ENCODE measurements at places on chromosomes 6 and 20.

GRCh38 chr6:137866200-137866913 is 702 bp upstream of the TNFAIP3 start:
- peak; percentile 33 for DNase-seq

- no peak for DNase-seq
Observed at GRCh38 chr6:4804095-4804494, 27.9 kb downstream of the CDYL start.

DNA sequence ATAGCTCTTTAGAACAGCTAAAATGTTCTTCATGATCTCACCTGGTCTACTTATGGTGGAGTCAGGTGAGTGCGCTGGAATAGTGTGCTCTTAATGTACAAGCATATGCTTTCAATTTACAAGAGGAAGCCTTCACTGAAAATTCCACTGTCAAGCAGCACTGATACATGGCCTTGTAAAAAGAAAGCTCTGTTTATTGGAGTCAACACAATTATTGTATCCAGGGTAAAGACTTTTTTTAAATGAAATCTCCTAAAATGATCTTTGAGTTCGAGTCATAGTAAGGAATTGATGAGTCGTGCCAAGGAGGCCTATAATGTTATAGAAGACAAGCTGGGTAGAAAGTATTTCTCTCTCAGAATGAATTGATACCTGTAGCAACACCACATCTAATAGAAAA is 41.6 kb upstream of the CARMIL1 start:
- no peak for DNase-seq

GRCh38 chr6:42138630-42139619 is 3.5 kb downstream of the C6orf132 start:
- peak; percentile 62 for DNase-seq

DNA sequence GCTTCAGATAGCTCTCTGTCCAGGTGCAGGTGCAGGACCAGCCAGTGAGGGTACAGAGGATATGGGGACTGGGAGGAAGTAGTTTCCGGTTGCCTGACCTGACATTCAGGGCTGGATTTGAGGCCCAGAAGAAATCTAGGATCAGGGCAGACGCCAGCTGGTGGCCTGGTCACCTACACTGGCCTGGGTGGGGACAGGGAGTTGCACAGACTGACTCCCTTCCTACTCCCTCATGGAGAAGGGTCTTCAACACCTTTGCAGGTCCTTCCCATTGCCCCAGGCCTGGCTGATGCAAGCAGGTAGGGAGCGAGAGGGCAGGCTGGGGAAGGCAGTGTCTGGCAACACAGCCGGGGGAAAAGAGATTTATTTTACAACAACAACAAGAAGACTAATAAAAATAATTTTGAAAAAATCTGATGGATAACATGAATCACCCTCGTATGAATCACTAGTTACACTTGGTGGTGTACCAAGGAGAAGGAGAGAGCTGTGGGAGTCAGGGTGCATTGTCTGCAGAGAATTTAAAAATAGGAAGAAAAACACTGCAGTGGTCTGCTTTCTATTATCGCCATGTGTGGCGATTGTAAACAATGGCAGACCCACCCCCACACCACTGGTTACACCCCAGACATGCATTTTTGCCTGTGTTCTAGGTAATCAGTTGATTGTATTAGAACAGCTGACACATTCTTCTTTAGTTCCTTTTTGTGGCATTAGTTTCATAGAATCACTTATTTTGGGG is 62.3 kb upstream of the SNX9 start:
- peak; percentile 23 for DNase-seq

GRCh38 chr6:36963451-36964290 is 9.1 kb downstream of the PI16 start:
- peak; percentile 58 for DNase-seq

- peak; percentile 24 for DNase-seq
Observed at GRCh38 chr6:2962636-2963035, 8.7 kb downstream of the SERPINB6 start.

DNA sequence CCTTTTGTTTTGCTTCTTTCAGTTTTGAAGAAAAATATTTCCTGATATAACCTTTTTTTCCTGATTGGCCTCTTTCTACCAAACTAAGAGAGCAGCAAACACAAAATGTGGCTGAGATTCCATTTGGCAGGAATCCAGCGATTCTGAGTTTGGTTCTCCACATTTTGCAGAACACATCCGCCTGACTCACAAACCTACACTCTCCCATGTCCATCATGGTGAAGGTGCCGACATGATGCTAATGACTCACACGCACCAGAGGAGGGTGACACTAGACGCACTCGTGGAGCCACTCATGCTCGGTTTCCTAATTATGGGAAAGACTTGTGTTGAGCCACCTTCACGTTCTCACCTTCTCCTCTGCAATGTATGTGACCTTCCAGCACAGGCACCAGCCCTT is 45.9 kb upstream of the DUSP22 start:
- no peak for DNase-seq

- DNase-seq, result peak; percentile 27
Observed at GRCh38 chr20:22805219-22805618, 220.8 kb upstream of the FOXA2 start.

GRCh38 chr6:44631968-44632367 is 244.5 kb downstream of the CDC5L start:
- DNase-seq, result no peak

DNA sequence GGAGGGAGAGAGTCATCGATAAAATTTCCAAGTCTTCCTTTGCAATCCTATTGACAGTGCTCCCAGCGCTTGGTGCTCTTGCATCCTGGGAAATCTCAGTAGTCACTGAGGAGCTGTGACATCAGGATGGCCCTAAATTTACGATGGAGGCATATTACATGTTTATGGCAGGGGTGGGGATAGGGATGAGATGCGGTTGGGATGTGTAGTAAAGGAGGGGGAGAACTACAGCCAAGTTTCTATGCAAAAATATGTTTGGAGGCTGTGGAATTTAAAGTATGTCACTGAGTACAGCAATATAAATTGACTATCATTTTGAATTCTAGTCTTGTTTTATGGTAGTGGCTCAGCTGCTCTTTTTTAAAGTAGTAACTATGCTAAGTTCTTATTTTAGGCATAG is 544.9 kb downstream of the PKHD1 start:
- no peak for DNase-seq

GRCh38 chr20:49303065-49303552 is 25.3 kb upstream of the ZNFX1 start:
- no peak for DNase-seq

- peak; percentile 78 for DNase-seq
Observed at GRCh38 chr6:158910484-158911440, 89.2 kb downstream of the RSPH3 start.

GRCh38 chr6:109455437-109456110 is at the start of gene MICAL1:
Gene MICAL1 (minus strand): TSS chr6:109455772. CDS start chr6:109454196, 1,576 bp downstream.
- DNase-seq, result peak; percentile 80

DNA sequence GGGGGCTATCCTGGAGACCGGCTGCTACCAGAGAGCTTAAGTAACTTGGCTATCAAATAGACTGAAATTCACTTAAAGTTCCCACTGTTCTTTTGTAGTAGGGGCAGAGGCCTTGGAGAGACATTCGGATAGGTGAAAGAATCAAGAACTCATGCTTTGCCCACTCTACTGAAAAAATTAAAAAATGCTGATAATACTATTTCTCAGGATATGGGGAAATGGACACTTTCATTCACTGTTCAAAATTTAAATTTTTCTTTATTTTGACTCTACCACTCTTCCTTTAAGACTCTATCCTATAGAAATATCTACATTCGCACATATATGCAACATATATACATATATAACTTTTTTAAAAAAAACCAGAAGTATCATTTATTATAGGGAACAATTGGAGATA is 117.8 kb upstream of the CHD6 start:
- no peak for DNase-seq

- peak; percentile 94 for DNase-seq
Observed at GRCh38 chr20:37615340-37616109, 78.3 kb upstream of the CTNNBL1 start.

DNA sequence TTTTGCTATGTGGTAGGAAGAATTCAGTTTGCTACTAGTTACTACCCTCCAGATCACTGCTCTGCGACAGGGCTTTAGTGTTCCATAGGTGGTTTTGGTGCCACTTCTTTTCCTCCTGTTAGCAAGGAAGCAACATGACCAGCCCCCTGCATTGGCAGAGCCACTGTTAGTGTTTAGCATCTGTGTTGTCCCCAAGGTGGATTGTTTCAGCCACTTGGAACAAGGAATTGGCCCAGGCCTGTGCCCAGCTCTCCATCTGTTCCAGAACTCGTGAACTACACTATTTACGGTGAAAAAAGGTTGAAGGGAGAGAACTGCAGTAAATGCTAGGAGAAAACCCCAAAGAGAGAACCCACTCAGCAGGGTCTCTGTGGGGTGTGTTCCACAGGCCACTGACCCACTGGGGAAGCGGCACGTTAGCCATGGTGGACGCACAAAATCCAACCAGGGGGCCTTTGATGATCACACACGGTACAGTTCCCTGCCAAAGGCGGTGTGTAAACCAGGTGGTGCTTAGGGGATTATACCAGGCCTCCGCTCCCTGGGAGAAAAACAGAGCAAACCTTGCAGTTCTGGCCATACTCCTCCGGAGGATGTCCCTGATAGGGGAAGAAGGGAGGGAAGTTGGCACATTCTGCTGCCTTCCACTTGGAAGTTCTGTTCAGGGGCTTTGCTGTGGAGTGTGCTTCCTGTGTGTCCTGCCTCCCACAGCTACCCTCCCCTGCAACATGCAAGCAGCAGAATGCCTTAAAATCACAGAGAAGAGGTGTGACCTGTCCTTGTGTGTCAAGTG is 72.3 kb downstream of the LYRM2 start:
- no peak for DNase-seq

DNA sequence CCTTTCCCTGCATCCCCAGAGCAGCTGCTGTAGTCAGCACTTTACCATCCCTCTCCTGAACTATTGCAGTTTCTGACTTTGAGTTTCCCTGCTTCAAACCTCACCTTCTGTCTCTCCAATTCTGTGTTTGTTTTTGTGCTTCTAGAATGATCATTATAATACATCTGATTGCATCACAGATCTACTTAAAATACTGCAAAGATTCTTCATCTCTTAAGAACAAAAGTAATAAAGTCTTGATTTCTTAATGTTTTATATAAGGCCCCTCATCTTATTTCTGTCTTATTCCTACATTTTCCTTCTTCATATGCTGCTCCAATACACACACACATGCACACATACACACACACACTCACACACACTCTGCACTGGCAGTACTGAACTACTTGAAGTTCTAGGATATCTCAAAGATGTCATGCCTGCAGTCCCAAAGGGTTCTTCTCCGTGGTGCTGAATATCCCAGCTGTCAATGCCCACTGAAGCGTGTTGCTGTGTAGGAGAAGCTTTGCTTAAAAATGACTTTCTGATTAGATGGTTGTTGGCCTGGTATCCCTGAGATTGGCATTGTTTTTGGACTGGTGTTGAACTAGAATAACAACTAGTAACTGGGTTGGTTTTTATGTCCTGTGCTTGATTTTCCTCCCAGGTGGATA is 97.2 kb downstream of the MAP3K4 start:
- no peak for DNase-seq

DNA sequence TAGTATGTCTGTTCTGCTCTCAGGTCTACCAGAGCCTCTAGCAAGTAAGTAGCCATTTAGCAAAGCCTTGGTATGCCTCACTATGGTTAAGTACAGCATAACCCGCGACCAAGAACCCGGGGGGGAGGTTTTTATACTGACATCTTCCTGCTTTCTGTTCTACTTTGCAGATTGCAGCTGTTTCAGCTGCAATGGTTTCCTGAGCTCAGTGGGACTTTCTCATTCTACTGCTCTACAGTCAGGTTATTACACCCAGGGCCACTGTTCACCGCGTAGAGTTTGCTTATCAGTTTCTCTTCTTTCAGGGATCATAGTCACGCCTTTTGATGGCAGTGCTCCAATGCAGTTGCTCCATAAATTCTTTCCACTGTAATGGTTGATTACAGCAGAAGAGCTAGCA is 631.3 kb downstream of the TFAP2A start:
- DNase-seq, result no peak

GRCh38 chr20:50710492-50711063 is 19.2 kb upstream of the RIPOR3 start:
- no peak for DNase-seq

DNA sequence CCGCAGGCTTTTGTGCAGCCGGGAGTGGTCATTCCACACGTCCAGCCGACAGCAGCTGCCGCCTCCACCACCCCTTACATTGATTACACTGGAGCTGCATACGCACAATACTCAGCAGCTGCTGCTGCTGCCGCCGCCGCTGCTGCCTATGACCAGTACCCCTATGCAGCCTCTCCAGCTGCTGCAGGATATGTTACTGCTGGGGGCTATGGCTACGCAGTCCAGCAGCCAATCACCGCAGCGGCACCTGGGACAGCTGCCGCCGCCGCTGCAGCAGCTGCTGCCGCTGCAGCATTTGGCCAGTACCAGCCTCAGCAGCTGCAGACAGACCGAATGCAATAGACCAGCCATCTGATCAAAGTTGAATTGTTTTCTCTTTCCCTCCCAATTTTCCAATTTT is 10.6 kb downstream of the RBM24 start:
- no peak for DNase-seq

- no peak for DNase-seq
Observed at GRCh38 chr6:48280035-48280620, 169.1 kb upstream of the PTCHD4 start.

- DNase-seq, result no peak
Observed at GRCh38 chr20:15618110-15618509, 955.1 kb downstream of the KIF16B start.

- peak; percentile 76 for DNase-seq
Observed at GRCh38 chr20:6940048-6940447, 172.6 kb downstream of the BMP2 start.

DNA sequence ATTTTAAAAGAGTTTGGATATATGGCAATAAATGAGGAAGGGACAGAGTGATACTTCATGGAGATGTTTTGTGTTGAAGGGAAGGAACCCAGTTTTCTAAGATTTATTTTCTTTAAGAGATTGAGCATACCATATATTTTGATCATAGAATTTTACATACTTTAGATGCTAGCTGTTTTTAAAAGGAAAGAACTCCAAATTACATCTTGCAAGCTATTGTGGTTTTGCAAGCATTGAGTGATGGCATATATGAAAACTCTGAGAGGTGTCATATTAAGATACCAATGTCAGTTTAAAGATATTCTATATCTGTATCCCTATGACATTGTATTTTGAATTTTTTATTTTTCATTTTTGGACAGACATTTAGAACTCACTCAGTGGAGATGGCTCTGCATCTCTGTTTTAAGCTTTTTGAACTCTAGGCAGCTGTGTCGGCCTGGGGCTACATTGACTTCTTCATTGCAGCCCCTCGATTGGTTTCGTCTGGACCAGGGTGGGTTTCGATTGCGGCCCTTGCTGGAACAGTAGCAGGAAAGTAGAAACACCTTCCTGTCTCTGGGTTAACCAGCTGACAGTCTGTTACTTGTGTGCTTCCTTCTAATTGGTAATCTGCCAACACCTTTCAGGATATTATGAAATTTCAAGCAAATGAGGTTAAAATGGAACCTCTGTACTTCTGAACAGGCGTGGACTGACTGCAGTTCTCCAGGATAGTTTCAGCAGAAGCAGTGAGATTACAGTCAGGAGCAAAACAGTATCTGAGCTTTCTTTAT is 14.0 kb downstream of the IGF2R start:
- DNase-seq, result no peak

Data from HT-29 (cell line).